ENCODE measurements at places on chromosomes 3 and 15.

DNA sequence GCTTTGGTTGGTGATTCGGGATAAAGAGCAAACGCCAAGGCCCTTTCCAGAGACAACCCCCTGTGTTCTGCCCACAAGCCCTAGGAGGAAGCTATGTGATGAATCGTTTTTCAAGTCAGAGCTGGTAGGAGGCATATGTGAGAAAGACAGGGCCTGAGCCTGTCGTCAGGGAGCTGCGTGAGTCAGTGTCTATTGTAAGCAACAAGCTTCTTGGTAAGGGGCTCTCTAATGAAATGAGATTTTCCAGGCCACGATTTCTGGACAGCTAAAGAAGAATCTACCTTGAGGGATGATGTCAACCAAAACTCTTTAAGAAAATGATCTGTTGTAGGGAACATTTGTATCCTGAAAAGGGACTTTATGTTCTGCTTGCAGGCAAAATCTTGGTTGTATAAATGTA is 318.9 kb upstream of the IL12A start:
- no peak overlapping the region for H3K4me3 ChIP-seq
- H3K36me3 ChIP-seq = no peaks in the 10 kb centered on the region
- DNase-seq = no peak
- H3K4me1 ChIP-seq = no peaks in the 10 kb centered on the region
- H3K27ac ChIP-seq = no peak overlapping the region
- H3K27me3 ChIP-seq = no peaks in the 10 kb centered on the region

- H3K27me3 ChIP-seq = no peaks in the 10 kb centered on the region
- no peak overlapping the region for H3K27ac ChIP-seq
- no peaks in the 10 kb centered on the region for H3K36me3 ChIP-seq
- DNase-seq = no peak
Observed at GRCh38 chr15:48481802-48482201, 150.6 kb downstream of the DUT start.

- H3K36me3 ChIP-seq = no peaks in the 10 kb centered on the region
- H3K4me3 ChIP-seq = no peak overlapping the region
- no peaks in the 10 kb centered on the region for H3K4me1 ChIP-seq
Observed at GRCh38 chr3:61358364-61358763, 107.1 kb upstream of the FHIT start.

DNA sequence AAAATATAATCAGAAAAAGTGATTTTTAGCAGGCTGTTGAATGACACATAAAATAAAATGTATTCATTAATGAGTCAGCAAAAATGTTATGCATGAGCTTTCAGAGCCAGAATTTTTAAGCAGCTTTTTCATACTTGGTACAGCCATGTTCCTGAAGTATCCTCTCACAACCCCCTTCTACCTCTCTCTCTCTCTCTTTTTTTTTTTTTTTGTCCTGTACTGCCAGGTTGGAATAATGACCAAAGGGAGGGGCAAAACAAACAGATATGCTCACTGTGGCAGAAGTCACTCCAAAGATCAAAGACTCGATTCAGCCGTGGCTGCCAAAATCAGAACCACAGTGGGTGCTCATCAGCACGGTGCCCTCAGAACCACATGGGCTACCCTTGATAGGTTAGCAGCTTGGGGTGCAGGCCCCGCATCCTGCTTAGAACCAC is 383.0 kb downstream of the ZBTB20 start:
- no peak overlapping the region for H3K27ac ChIP-seq
- H3K36me3 ChIP-seq = no peaks in the 10 kb centered on the region
- no peak for DNase-seq
- H3K4me1 ChIP-seq = no peaks in the 10 kb centered on the region
- no peaks in the 10 kb centered on the region for H3K27me3 ChIP-seq
- no peak overlapping the region for H3K4me3 ChIP-seq

- H3K4me3 ChIP-seq = no peak overlapping the region
- no peak for DNase-seq
- no peaks in the 10 kb centered on the region for H3K36me3 ChIP-seq
- H3K4me1 ChIP-seq = no peaks in the 10 kb centered on the region
- peaks cover 27% of the 10 kb centered on the region for H3K27me3 ChIP-seq
Observed at GRCh38 chr3:123344175-123344906, 104.5 kb downstream of the ADCY5 start.

DNA sequence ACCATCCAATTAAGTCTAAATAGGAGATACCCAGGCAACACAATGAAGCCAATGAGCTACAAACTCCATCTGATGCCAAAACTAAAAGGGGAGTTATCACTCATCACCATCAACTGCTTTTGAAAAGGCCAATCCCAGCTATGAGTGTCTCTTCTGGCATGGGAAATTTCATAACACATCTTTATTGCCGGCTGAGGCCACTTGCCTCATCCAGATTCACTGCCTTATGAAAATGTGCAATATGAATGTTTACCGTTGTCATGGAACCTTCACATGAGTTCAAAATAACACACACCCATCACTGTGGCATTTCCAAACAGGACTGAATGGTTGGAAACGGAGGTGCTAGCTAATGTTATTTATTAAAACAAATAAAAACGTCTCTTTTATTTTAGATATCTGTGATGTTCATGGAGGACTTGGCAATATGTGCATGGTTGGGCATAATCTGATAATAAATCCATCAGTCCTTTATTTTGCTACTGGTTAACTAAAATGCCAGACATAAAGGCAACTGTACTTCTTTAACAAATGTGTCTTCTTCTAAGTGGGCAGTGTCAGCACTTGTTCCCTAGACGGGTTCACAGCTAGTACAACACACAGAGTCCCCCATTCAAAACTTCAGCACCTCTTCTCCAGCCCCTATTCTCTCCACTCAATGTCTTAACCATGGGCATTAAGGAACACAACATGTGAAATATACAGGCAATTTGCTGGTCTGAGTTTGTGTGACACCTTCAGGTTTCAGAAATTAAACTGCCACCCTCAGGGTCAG is 143.9 kb downstream of the MAGI1 start:
- no peak overlapping the region for H3K4me3 ChIP-seq
- no peaks in the 10 kb centered on the region for H3K36me3 ChIP-seq
- no peaks in the 10 kb centered on the region for H3K27me3 ChIP-seq
- no peak overlapping the region for H3K27ac ChIP-seq

GRCh38 chr3:10869460-10869859 is 53.4 kb downstream of the SLC6A11 start:
- H3K4me1 ChIP-seq = no peaks in the 10 kb centered on the region
- no peak for DNase-seq
- H3K27ac ChIP-seq = no peak overlapping the region
- no peaks in the 10 kb centered on the region for H3K36me3 ChIP-seq
- H3K27me3 ChIP-seq = peaks cover 15% of the 10 kb centered on the region

- no peak overlapping the region for H3K4me3 ChIP-seq
- no peaks in the 10 kb centered on the region for H3K4me1 ChIP-seq
- H3K27ac ChIP-seq = no peak overlapping the region
- DNase-seq = no peak
- no peaks in the 10 kb centered on the region for H3K27me3 ChIP-seq
Observed at GRCh38 chr3:134150476-134150875, 100.2 kb downstream of the RYK start.

DNA sequence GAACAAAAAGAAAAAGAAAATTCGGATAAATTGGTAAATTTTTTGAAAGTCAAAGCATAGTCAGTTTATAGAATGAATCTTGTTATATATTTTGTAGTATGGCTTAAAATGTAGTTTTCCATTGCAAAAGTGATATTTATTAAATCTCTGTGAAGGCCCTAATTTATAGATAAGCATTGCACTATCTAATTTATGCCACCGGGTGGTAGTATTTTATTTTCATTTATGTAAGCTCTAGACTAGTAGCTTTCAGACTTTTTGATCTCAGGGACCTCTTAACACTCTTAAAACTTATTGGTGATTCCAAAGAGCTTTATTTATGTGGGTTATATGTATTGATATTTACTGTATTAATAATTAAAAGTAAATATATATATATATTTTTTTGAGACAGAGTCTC is 133.9 kb upstream of the LRRFIP2 start:
- H3K4me3 ChIP-seq = no peak overlapping the region
- peaks cover 13% of the 10 kb centered on the region for H3K36me3 ChIP-seq
- DNase-seq = no peak
- no peaks in the 10 kb centered on the region for H3K27me3 ChIP-seq
- H3K27ac ChIP-seq = no peak overlapping the region
- H3K4me1 ChIP-seq = peaks cover 10% of the 10 kb centered on the region

Data from T-cell (primary cell).